Muscle of arm (tissue), 14 donors: ENCODE measurements at places on chromosomes 2 and 18. TPM values are rescaled to one million over a fixed set of nuclear protein-coding genes. Genes with fewer than 3 reads are reported as not detected.

The AQP12A gene
- polyA plus RNA-seq: not detected

The GKN1 gene
- polyA plus RNA-seq: not detected

The CNPPD1 gene
- polyA plus RNA-seq: 32.5 TPM

DNA sequence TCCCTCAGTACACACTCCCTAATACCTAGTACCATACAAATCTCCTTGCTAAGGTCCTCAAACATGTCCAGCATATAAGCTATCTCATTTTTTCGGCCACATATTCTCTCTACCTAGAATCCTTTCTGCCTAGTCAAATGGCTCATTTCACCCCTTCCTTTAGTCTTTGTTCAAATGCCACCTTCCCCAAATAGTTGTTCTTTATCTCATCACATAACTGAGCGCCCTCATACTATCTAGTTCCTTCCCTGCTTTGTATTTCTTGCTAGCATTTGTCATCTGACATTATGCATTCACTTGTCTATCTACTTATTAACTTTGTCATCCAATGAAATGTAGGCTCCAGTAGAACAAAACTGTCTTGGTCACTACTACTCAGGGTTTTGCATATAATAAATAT is 35.5 kb downstream of the RPRD1A start:
- DNase-seq: no peak

DNA sequence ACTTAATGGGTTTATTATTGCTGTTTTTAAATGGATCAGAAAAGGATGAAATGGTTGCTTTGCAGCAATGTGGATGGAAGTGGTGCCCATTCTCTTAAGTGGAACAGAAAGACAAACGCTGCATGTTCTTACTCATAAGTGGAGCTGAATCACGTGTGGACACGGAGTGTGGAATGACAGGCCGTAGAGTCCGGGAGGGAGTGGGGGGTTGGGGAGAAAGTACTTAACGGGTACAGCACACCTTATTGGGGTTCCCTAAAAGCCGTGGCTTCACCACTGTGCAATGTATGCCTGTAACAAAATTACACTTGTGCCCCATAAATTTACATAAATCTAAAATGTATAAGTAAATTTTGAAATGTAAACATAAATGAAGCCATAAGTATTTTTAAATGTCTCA is 64.0 kb upstream of the CTDP1 start:
- no peak for DNase-seq

GRCh38 chr2:182973441-182974352 is 64.6 kb downstream of the NCKAP1 start:
- DNase-seq: no peak

DNA sequence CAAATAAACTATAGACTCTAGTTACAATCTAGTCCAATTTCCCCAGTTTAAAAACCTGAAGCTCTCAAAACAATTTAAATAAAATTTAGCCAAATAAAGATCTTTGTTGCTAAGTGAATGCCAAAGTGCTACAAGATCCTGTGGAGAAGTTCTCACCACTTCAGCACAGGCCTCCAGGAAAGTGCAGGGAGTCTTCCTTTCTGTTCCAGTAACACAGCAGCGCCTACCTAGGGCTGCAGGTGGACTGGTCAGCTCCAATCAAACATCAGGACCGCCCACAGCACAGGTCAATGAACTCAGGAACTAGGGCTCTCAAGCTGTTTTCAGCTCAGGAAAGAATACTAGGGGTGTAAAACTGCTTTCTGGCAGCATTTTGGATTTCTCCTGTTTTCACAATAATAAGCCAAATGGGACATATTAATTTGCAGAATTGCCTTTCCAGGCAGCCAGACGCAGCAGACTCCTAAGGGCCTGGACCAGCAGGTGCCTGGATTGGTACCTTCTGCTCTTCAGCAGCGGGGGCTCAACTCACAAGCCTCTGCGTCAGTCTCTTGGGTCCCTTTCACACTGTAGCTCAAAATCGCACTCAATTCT is 1.5 kb downstream of the FAM110C start:
- DNase-seq: no peak

- DNase-seq: no peak
Observed at GRCh38 chr2:128347171-128347558, 28.5 kb upstream of the HS6ST1 start.

GRCh38 chr2:161570424-161571050 is 53.7 kb upstream of the SLC4A10 start:
- no peak for DNase-seq

DNA sequence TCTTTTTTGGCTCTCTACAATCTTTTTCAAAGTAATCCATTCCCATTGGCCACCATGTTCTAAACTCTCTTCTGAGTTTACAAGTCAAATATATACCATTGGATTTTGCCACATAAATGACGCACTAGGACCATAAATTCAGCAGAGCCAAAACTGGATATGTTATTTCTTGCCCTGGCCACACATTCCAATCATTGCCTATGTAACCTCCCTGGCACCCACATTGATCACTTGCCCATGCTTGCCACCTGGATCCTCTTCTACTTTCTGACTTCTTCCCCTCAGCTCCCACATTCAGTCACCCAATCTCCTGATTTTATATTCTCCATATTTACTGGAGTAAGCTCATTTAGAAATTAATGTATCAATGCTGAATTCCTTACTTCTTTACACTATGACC is 5.1 kb upstream of the ZC3H15 start:
- no peak for DNase-seq

- no peak for DNase-seq
Observed at GRCh38 chr2:191957996-191958860, 111.3 kb upstream of the CAVIN2 start.

DNA sequence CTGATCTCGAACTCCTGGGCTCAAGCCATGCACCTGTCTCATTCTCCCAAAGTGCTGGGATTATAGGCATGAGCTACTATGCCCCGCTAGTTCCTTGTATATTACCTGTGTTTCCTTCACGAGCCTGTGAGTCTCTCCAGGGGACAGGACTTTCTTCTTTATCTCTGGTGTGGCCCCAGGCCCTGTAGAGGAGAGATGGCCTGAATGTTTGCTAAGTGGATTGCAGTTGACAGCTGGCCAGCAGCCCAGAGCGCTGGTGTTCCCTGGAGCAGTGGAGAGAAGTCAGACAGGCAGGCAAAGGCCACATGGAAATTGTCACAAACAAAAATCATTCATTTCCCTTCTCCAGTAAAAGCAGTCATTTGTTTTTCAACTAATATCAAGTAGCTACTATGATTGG is 17.9 kb downstream of the LPIN1 start:
- no peak for DNase-seq

GRCh38 chr2:210862283-210863065 is 306.1 kb downstream of the CPS1 start:
- DNase-seq: peak; percentile 3

DNA sequence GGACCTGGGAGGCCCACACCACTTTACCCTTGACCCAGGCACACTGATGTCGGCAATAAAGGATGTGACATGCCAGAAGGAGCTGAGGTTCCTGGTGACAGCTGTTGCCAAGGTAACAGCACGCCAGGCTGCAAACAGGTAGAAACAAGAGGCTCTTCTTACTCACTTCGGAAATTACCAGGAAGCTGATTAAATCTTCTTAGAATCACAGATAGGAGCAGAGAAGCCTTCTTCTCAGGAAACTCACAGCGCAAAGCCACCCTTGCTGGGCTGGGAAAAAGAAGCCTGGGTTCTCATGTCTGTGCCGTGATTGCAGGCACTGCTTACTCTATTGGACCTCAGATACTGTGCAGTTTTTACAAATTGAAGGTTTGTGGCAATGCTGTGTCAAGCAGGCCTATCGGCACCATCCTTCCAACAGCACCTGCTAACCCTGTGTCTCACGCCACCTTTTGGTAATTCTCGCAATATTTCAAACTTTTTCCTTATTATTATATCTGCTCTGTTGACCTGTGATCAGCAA is 61.0 kb upstream of the TAF1B start:
- DNase-seq: no peak

DNA sequence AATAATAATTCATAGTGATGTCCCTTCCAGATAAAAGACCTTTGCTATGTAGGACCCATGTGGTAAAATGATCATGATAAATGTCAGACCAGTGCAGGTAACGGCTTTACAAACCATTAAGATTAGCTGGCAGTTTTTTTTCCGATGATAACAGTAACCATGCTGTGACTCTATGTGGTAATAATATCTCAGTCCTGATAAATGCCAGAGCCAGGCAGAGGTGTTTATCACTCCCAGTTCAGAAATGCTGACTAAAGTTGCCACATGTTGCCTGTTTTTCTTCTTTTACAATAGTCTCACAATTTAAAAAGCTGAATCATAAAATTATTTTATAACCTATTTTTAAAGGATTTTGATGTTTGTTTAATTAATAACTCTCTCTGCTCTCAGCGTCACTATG is 565.1 kb downstream of the ARHGAP15 start:
- no peak for DNase-seq

DNA sequence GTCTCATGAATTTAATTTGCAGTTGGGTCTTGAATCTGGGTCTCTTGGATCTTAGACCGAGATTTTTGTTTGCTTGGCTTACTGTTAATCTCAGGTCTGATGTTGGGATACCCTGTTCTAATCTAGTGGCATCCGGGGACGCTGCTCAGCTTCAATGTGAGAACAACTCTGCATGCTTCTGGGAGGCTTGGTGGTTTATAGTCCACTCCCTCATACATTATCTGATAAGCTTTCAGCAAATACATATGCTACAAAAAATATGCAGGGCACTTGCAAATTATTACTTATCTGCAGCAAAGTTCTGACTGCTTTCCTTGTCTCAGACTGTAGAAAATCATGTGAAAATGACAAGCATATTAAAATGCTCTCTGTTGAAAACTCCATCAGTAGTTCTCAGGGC is 39.4 kb downstream of the RNF144A start:
- DNase-seq: no peak

- DNase-seq: no peak
Observed at GRCh38 chr2:36163520-36164254, 191.9 kb upstream of the CRIM1 start.

DNA sequence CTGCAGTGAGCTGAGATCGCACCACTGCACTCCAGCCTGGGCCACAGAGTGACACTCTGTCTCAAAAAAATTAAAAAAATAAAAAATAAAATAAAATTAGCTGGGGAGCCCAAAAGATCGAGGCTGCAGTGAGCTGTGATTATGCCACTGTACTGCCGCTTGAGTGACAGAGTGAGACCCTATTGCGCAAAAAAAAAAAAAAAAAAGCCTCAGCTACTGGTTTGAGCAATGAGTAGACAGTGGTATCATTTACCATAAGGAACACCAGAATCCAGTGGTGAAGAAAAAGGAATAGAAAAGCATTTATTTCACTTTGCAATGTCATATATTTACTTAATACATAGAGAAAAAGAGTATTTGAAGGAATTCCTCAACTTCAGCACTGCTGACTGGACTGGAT is 3.0 kb downstream of the SAP130 start:
- DNase-seq: no peak

GRCh38 chr2:189018631-189019030 is 44.5 kb downstream of the COL3A1 start:
- DNase-seq: no peak
